ENCODE measurements at places on chromosomes 2 and 18. TPM values are rescaled to one million over a fixed set of nuclear protein-coding genes. Genes with fewer than 3 reads are reported as not detected.
A peak's percentile ranks its signal among the peaks of the same experiment; 100 is the strongest.

Gene MZT2A
- total RNA-seq, result 109 TPM

Gene RGPD4
- 0.10 TPM for total RNA-seq

Gene TDRD15
- total RNA-seq, result 0.10 TPM

Gene VSNL1
- total RNA-seq, result not detected

Gene INHA
- 2.7 TPM for total RNA-seq

Gene ATP8B1
- 28.1 TPM for total RNA-seq

Gene CCDC85A
- 0.51 TPM for total RNA-seq

DNA sequence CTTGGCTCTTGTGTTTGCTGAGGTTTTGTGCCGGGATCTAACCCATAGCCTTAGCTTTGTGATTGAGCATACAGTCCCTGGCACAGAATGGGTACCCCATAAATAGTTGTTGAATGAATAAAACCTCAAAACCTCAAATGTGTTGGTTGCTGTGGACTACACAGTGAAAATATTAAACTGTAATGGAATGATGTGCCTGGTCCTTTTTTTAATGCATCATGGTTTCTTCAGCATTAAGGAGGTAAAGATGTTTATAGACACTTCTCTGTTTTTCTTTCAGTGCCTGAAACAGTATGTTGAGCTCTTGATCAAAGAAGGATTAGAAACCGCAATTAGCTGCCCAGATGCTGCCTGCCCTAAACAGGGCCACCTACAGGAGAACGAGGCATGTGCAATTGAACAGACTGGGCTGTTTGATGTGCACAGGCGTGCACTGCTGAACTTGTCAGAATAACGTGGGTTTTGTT lies 97.0 kb downstream of the RNF144A start:
- no peak overlapping the region for H3K27ac ChIP-seq
- no peak overlapping the region for H3K4me3 ChIP-seq
- H3K36me3 ChIP-seq, result no peaks in the 10 kb centered on the region
- peaks cover 47% of the 10 kb centered on the region for H3K4me1 ChIP-seq

DNA sequence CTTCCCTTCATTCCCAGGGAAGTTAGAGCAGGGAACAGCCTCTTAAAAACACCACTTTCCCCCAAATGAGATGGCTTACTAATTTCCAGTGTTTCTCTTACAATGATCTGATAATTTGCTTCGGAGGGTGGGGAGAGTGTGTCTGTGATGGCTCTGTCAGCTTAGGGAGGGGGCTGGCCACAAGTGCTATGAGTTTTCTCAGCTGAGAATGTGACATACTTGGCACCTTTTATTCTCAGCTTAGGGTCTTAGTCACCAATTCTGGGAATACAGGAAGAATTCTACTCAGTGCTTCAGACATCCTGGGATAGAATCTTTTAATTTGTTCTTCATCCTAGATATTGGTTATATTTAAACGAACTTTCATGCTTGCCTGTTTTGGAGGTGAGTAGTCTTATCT lies 64.4 kb downstream of the AOX1 start:
- no peak overlapping the region for H3K4me3 ChIP-seq
- peaks cover 2% of the 10 kb centered on the region for H3K36me3 ChIP-seq
- no peak for DNase-seq
- H3K27ac ChIP-seq, result no peak overlapping the region
- no peaks in the 10 kb centered on the region for H3K27me3 ChIP-seq

- H3K27ac ChIP-seq, result no peak overlapping the region
- no peak for DNase-seq
- H3K36me3 ChIP-seq, result no peaks in the 10 kb centered on the region
- no peak overlapping the region for H3K4me3 ChIP-seq
- H3K4me1 ChIP-seq, result peaks cover 46% of the 10 kb centered on the region
- no peaks in the 10 kb centered on the region for H3K27me3 ChIP-seq
These were observed 103.5 kb upstream of the MAP3K20 start for GRCh38 chr2:172972005-172972619.

GRCh38 chr2:28390746-28391563 lies 1.7 kb upstream of the FOSL2 start:
- peak overlapping the region; percentile 77 for H3K4me3 ChIP-seq
- H3K4me1 ChIP-seq, result peaks cover 39% of the 10 kb centered on the region
- DNase-seq, result no peak
- no peaks in the 10 kb centered on the region for H3K27me3 ChIP-seq

DNA sequence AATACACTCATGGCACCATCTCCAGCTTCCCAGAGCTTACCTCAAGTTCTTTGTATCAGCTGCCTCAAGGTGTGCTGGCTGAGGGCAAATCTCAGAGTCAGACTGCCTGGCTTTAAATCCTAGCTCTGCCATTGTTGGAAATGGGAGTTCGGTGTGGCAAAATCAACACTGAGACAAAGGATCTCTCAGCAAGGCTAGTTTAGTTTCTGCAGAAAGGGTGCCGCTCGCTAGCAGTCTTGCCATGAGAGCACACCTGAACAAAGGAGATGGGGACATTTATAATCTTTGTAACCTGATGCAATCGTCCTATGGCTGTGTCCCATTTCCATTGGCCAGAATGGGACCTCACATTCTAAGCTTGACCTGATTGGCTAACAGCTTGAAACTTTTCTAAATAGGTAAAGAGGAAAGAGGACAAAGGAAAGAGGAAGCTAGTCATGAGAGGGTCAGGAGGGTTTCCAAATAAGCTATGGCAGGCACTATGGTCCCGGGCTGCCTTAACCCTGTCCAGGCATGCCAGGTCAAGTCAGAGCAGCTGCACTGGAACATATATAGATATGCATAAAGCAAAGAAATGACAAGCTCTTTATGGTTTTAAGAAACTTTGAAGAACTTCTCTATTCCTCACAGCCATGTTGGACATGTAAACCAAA lies 4.3 kb upstream of the UBE2F start:
- no peak for DNase-seq
- peaks cover 6% of the 10 kb centered on the region for H3K4me1 ChIP-seq
- no peaks in the 10 kb centered on the region for H3K36me3 ChIP-seq

- H3K4me1 ChIP-seq, result peaks cover 34% of the 10 kb centered on the region
- no peaks in the 10 kb centered on the region for H3K27me3 ChIP-seq
- DNase-seq, result no peak
- peak overlapping the region; percentile 9 for H3K27ac ChIP-seq
These were observed 2.9 kb upstream of the TNP1 start for GRCh38 chr2:216862628-216863398.

GRCh38 chr2:28532399-28532798 lies 36.5 kb downstream of the PLB1 start:
- H3K36me3 ChIP-seq, result no peaks in the 10 kb centered on the region
- DNase-seq, result no peak
- peaks cover 13% of the 10 kb centered on the region for H3K27me3 ChIP-seq
- H3K4me3 ChIP-seq, result no peak overlapping the region

DNA sequence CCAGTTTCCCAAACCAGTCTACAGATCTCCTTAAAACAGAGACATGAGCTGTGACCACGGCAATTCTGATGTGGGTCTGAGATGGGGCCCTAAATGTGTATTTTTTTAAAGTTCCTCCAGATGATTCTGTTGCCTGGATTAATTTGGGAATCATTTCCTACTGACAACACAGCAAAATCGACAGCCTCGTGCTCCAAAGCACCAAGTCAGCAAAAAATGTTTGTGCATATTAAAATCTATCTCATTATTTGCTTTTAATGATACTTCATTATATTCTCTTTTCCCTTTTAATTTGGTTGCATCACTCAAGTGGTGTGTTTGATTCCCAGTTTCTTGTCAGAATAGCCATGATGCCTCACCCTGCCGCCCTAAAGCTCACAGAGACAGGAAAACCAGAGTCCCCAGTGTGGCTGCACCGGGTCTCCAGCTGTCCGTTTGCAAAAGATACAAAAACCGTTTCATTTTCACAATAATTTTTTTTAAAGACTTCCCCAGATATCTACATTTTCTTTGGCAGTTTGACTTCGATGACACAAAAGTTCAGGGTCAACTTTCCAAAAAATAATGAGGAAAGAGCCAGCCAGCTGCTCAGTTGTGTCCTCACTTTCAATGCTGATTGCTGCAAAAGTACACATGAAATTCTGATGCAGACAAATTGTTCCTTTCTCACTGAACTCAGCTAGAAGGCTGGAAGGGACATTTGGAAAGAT lies 443.2 kb upstream of the ID2 start:
- no peaks in the 10 kb centered on the region for H3K36me3 ChIP-seq
- H3K27me3 ChIP-seq, result peaks cover 5% of the 10 kb centered on the region
- DNase-seq, result no peak
- no peak overlapping the region for H3K27ac ChIP-seq

GRCh38 chr18:78514910-78515670 lies 464.5 kb upstream of the SALL3 start:
- H3K4me3 ChIP-seq, result no peak overlapping the region
- peaks cover 13% of the 10 kb centered on the region for H3K27me3 ChIP-seq
- no peaks in the 10 kb centered on the region for H3K36me3 ChIP-seq
- no peak for DNase-seq
- H3K27ac ChIP-seq, result no peak overlapping the region
- H3K4me1 ChIP-seq, result no peaks in the 10 kb centered on the region

GRCh38 chr2:101047075-101047766 lies 45.1 kb downstream of the RPL31 start:
- no peak for DNase-seq
- peaks cover 5% of the 10 kb centered on the region for H3K36me3 ChIP-seq
- H3K4me3 ChIP-seq, result no peak overlapping the region
- peaks cover 5% of the 10 kb centered on the region for H3K4me1 ChIP-seq
- H3K27ac ChIP-seq, result no peak overlapping the region

DNA sequence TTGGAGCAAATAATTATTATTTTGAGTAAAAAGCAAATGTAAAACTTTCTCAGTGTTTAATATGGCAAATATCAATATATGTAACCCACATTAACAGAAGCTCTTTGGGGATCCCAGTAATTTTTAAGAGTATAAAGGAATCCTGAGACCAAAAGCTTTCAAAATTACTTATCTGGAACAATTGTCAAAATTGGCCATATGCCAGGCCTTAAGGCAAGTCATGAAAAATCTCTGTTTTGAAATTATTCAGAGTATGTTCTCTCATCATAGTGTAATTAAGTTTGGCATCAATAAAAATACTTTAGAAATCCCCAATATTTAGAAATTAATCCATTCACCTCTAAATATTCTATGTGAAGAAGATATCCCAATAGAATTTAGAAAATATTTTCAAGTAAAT lies 225.3 kb upstream of the ARL4C start:
- no peak overlapping the region for H3K27ac ChIP-seq
- no peaks in the 10 kb centered on the region for H3K36me3 ChIP-seq
- H3K4me1 ChIP-seq, result peaks cover 11% of the 10 kb centered on the region
- no peak for DNase-seq
- H3K4me3 ChIP-seq, result no peak overlapping the region

- no peak overlapping the region for H3K4me3 ChIP-seq
- H3K36me3 ChIP-seq, result no peaks in the 10 kb centered on the region
- no peak overlapping the region for H3K27ac ChIP-seq
- DNase-seq, result no peak
- peaks cover 11% of the 10 kb centered on the region for H3K27me3 ChIP-seq
- H3K4me1 ChIP-seq, result no peaks in the 10 kb centered on the region
These were observed 20.6 kb upstream of the ALPI start for GRCh38 chr2:232435375-232435648.

DNA sequence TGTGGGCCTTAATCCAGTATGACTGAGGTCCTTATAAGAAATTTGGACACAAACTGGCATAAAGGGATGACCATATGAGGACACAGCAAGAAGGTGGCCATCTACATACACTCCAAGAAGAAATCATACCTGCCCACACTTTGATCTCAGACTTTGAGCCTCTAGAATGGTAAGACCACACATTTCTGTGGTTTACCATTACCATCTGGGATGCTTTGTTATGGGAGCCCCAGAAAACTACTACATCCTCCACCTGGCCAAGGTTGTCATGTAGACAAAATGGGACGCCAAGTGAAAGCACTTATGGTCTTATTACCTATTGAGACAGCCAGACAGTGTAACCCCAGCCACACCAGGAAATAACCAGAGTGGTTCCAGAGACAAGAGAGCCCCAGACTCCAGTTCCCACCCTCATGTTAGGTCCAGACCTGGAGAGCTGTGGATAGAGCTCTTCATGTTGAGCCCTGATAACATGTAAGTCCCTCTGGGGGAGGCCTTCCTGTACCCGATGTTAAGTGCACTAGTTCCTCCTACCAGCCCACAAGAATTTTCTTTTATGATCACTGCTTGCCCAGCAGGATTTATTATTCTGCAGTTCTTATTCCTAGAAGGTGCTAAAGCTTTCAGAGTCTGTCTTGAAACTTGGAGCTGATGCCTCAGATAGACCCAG lies 4.6 kb upstream of the ADD2 start:
- no peak overlapping the region for H3K27ac ChIP-seq
- H3K4me3 ChIP-seq, result no peak overlapping the region
- no peak for DNase-seq
- H3K4me1 ChIP-seq, result peaks cover 3% of the 10 kb centered on the region
- peaks cover 79% of the 10 kb centered on the region for H3K27me3 ChIP-seq

DNA sequence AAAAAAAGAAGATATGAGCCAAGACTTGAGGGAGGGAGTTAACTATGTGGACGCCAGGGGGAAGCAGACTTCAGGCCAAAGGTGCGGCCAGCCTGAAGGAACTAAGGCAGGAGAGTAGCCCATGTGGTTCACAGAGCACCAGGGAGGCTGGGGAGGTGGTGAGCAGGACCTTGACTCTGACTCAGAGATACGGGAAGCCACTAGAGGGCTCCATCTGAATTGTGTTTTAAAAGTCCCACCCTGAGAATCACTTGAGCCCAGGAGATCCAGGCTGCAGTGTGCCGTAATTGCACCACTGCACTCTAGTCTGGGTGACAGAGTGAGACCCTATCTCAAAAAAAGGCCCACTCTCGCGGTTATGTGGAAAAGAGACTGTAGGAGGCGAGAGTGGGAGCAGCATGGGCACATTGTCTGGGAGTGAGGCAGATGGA lies 12.3 kb downstream of the CEP192 start:
- DNase-seq, result no peak
- no peaks in the 10 kb centered on the region for H3K27me3 ChIP-seq
- H3K4me3 ChIP-seq, result no peak overlapping the region
- no peaks in the 10 kb centered on the region for H3K36me3 ChIP-seq

DNA sequence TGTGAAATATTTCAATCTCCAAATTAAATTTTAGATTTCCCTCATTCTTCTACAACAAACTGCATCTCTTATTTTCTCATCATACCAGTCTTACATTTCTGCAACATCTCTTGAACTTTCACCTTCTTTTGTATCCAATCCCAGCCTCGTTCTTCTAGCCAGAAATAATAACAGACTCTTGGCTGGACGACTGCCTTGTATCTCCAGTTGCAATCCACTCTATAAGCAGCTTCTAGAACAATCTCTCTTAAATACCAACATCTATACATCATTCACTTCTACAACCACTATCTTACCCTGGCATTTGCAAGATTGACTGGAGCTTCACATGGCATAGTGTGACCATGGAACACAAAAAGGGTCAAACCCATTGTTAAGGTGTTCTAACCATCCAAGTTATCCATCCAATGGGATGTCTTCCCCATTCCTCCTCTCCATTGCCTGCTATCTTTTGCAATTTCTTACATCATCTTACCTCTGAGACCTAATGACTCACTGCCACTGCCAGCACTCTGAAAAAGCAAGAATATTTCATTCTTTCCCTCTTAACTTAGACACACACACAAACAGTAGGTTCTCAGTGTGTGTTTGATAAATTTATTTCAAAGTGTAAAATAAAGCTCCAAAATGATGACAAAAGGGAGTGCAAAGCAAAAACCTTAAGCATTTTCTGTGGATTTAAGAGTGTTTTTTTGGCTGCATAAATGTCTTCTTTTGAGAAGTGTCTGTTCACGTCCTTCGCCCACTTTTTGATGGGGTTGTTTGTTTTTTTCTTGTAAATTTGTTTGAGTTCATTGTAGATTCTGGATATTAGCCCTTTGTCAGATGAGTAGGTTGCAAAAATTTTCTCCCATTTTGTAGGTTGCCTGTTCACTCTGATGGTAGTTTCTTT lies 145.6 kb downstream of the METTL4 start:
- H3K27ac ChIP-seq, result no peak overlapping the region
- no peak overlapping the region for H3K4me3 ChIP-seq
- H3K36me3 ChIP-seq, result no peaks in the 10 kb centered on the region
- H3K27me3 ChIP-seq, result peaks cover 2% of the 10 kb centered on the region
- DNase-seq, result no peak

All from chondrocyte (in vitro differentiated cells).